DND-41 (cell line): ENCODE measurements at places on chromosomes 16 and 17.

GRCh38 chr17:45307290-45308015, 9.4 kb downstream of the MAP3K14 start:
- DNase-seq, result no peak

GRCh38 chr16:23131931-23132621, 17.2 kb downstream of the USP31 start:
- DNase-seq, result no peak

GRCh38 chr17:43171586-43172487, 823 bp downstream of the NBR1 start:
- peak; percentile 9 for DNase-seq

DNA sequence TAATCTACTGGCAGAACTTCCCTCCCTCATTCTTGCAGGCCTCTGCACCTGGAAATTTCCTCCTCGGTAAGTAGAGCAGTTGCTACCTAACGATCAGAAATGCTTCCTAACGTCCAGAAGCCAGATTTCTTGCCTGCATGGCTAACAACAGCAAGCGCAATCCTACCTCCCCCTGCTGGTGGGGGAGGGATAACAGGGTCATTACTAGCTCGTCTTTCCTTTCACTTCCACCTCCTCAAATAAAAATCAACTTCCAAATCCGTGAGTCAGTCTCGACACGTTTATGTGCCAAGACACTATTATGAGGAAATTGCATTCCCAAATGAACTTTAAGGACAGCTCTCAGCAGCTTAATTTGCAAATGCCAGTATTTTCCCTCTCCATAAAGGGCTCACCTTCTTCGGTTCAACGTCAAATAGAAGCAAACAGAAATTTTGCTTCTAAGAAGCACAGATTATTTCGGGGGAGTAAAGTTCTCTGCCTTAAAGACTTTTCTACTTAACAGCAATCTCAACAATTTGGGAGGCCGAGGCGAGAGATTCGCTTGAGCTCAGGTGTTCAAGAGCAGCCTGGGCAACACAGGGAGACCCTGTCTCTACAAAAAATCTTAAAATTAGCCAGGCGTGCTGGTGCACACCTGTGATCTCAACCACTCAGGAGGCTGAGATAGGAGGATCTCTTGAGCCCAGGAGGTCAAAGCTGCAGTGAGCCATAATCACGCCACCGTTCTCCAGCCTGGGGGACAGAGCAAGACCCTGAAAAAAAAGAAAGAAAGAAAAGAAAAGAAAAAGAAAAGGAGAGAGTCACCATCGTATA, 188.6 kb upstream of the PSMD7 start:
- DNase-seq, result peak; percentile 66

DNA sequence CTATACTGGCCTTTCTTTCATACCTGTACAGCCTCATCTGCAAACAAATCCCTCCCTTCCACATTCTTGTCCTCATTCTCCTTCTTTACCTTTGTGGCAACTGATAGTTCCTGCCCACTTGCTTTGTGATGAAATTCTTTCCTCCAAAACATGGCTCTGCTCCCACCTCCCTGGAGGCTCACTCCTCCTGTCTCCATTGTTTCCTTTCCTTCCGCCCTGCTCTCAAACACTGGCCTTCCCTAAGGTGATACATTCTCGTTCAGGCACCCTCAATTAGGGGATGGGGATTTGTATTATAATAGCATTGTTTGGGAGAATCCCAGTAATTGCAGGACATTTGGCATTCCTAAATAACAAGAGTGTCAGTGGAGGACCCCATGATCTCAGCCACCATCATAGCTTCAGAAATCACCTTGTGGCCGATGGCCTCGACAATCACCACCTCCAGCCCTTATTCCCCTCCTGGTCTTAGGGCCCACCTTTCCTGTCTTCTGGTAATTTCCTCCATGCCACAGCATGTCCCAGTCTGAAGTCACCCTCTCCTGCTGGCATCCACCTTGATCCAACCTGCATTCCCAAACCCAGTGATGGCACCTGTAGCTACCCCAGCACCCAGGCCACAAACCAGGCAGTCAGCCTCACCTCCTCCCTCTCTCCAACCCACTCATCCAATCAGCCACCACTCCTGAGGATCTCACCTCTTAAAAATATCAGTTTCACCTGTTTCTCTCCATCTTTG, 7.9 kb downstream of the UNC119 start:
- DNase-seq, result no peak

GRCh38 chr17:79715943-79716797, 14.6 kb upstream of the ENPP7 start:
- no peak for DNase-seq

DNA sequence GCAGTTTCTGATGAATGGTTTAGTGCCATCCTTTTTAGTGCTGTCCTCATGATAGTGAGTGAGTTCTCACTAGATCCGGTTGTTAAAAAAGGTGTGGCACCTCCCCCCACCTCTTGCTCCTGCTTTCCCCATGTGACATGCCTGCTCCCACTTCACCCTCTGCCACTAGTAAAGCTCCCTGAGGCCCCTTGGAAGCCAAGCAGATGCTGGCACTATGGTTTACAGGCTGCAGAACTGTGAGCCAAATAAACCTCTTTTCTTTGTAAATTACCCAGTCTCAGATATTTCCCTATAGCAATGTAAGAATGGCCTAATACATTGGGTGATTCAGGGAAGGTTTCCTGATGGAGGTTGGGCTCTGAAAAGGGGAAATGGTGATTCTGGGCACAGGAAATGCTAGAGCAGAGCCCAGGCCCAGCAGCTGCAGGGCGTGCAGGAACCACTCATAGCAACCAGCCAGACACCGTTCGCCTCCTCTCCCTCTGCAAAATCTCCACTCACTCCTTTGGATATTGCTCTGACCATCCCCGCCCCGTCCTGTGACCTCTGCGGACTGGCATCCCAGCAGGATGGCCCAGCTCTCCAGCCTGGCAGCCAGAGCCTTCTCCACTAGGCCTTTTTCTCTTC, 2.6 kb upstream of the ADORA2B start:
- DNase-seq, result no peak

GRCh38 chr16:66832661-66833305, 2.0 kb upstream of the NAE1 start:
- no peak for DNase-seq

DNA sequence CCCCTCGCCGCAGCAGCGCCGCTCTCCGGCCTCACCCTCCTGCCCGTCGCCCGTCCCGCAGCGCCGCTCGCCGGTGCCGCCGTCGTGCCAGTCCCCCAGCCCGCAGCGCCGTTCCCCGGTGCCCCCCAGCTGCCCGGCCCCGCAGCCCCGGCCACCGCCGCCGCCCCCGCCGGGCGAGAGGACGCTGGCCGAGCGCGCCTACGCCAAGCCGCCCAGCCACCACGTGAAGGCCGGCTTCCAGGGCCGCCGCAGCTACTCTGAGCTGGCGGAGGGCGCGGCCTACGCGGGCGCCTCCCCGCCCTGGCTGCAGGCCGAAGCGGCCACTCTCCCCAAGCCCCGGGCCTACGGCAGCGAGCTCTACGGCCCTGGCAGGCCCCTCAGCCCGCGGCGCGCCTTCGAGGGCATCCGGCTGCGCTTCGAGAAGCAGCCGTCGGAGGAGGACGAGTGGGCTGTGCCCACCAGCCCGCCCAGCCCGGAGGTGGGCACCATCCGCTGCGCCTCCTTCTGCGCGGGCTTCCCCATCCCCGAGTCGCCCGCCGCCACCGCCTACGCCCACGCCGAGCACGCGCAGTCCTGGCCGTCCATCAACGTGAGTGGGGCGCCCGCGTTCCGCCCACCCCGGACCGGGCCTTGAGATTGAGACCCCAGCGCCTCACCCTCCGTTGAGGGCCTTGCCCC, 15.0 kb downstream of the TBKBP1 start:
- DNase-seq, result no peak

DNA sequence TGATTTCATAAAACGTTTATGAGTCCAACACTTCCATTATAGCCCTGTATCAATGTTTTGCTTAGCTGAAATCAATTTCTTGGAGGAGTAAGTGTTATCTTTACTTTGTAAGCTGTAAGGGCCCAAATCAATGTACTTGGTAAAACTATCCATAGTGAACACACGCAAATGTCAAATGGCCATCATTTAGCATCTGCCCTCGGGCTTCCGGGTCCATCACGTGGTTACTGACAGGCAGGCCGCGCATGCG, 687 bp upstream of the NARF start:
- DNase-seq, result no peak

GRCh38 chr16:58325941-58326340, 31.1 kb upstream of the PRSS54 start:
- no peak for DNase-seq

DNA sequence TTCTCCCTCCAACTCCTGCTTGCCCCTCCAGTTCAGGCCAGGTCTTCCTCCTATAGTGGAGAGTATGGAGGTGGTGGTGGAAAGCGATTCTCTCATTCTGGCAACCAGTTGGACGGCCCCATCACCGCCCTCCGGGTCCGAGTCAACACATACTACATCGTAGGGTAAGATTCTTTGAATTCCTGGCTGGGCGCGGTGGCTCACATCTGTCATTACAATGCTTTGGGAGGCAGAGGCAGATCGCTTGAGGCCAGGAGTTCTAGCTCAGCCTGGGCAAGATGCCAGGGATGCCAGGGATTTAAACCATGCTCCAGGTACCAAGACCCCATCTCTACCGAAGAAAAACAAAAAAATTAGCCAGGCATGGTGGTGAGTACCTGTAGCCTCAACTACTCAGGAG, 1.4 kb downstream of the ZG16 start:
- no peak for DNase-seq

DNA sequence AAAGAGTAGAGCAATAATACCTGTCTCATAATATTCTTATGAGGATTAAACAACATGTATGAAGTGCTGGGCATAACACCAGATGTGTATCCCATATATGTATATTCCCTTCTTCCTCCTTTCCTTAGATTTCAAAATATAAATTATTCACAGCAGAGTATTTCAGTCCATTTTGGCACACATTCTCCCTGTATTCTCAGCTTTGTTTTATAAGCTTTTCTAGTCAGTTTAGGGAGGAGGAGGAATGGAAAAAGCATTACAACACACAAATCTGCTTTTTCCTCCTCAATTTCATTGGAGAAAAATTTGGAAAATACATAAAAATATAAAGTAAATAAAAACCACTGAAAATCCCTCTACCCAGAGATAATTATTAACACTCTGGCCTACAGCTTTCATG, 46.6 kb upstream of the CORO6 start:
- DNase-seq, result no peak
